Activated CD4-positive, alpha-beta T cell treated with anti-CD3 and anti-CD28 coated beads, Interleukin-2, Interleukin-4, amounts not matched to agents 100 ng/mL and 50 ng/mL, durations not matched to agents 16 hours and 8 hours (primary cell): ENCODE measurements at places on chromosomes 4 and X.

- DNase-seq: no peak
These were observed 92.1 kb downstream of the KDR start for GRCh38 chr4:55033296-55033695.

DNA sequence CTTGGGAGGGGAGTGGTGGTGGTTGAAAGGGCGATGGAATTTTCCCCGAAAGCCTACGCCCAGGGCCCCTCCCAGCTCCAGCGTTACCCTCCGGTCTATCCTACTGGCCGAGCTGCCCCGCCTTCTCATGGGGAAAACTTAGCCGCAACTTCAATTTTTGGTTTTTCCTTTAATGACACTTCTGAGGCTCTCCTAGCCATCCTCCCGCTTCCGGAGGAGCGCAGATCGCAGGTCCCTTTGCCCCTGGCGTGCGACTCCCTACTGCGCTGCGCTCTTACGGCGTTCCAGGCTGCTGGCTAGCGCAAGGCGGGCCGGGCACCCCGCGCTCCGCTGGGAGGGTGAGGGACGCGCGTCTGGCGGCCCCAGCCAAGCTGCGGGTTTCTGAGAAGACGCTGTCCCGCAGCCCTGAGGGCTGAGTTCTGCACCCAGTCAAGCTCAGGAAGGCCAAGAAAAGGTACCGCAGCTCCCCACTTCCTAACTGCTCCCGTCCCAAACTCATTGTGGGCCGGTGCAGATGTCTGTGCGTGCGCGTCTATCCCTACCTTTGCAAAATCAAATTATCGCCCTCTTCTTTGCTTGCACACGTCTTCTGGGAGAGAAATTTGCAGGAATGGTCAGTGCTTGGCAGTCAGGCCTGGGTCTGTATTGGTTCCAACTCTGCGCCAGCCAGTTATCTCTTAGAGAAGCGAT is 533 bp downstream of the IL15 start:
- peak; percentile 13 for DNase-seq

GRCh38 chr4:20422398-20422797 is 170.7 kb downstream of the SLIT2 start:
- peak; percentile 46 for DNase-seq

DNA sequence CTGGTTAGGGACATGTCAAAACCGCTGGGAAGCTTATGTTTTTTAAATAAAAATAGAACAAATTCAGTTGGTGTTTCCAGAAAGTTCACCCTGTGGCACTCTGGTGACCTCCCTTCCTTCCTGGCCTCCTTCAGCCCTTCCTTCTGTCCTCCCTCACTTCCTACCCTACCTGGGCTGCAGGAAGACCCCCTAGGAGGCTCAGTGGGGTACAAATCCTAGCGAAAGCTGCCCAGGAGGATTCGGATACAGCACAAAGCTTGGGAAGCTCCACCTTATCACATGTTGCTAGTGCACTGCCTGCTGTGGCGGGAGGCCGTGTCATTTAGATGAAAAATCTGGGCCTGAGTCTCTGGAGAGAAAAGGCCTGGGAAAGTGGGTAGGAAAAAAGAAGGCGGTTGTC is 60.5 kb downstream of the FHDC1 start:
- no peak for DNase-seq

DNA sequence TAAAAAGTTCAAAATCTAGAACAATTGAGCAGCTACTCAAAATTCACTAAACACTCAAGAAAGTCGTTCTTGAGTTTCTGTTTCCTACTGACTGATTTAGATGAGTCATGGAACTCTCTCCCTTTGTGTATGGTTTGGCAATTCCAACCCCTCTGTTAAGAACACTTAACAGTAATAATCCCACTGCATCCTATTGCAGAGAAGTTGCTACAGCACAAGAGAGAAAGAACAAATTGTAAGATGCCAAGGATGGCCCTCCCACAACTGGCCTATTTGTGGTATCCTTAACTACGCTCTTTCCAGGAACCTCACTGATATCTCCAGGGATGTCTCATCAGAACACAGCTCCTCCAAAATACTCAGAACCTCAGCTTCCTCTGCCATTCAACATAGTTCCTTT is 701.8 kb upstream of the TENM3 start:
- DNase-seq: no peak

- DNase-seq: no peak
These were observed 61.4 kb downstream of the SHISA3 start for GRCh38 chr4:42458657-42459056.

GRCh38 chrX:130916636-130917422 is 13.8 kb upstream of the ENOX2 start:
- DNase-seq: peak; percentile 44

DNA sequence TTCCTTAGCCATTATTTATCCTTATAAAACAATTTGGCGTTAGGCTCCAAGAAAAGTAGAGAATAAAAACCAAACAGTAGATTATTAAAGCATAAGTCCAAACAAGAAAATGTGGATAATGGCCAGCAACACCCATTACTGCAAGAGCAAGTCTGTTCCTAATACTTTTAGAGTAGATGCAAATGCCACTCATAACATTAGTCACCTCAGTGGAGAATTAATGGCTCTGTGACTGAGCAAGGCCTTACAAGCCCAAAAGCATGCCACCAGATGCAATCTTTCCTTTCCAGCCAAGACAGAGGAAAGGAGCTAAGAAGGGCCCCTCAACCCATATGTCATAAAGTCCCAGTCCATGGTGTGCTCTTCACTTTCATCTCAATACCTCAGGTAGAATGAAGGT is 373.8 kb downstream of the OPHN1 start:
- no peak for DNase-seq

DNA sequence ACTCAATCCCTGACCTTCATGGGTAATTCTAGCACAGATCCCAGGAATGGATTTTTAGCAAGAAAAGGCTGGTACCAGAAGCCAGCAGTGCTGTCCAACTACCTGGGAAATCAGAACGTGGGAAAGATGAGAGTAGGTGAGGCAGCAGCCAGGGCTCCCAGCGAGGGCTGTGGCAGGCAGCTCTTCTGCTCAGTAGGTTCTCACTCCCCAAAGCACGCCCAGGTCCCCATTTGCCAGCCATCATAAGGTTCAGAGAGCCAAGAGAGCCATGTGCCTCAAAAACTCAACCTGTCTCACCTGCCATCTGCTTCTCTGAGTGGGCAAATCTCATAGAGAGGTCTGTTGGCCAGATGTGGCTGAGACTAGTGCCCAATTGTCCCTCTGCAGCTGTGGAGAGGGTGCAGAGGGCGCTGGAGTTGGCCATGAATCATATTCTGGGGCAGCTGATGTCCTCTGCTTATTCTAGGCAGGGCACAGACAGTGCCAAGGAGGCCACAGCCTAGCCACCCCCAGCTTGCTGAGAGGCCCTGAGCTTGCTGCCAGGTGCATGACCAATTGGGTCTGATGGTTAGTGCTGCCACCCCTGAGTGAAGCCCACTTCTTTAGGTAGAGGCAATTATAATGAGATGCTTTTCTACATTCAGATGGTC is 81.7 kb upstream of the GATB start:
- no peak for DNase-seq

GRCh38 chr4:142354041-142354440 is 492.1 kb downstream of the INPP4B start:
- no peak for DNase-seq

DNA sequence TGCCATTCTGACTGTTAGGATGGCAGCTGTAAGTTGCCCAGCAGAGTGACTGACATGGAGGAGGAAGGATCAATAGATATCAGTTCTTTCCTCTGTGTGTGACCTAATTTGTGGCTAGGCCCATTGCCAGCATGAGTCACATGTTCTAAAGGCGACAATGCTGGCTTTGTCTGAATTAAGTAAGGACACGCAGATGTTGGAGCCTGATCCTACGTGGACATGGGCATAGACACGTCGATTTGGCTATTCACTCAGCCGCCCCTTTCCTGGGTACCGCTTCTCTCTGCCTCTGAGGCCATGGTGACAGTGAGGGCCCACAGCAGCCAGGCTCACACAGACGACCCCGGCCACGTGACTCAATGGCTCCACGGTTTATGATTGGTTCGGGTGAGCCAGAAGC is 16.3 kb downstream of the PROM1 start:
- DNase-seq: no peak

DNA sequence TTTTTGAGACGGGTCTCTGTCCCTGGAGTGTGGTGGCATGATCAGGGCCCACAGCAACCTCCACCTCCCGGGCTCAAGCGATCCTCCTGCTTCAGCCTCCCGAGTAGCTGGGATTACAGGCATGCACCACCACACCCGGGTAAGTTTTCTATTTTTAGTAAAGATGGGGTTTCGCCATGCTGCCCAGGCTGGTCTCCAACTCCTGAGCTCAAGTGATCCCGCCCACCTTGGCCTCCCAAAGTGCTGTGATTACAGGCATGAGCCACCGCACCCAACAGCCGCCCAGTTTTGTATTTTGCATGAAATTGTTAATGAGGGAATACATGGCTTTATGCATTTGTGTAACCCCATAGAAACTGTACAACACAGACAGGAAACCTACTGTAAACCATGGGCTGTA is 2.8 kb upstream of the ARHGAP4 start:
- DNase-seq: no peak

- DNase-seq: peak; percentile 19
These were observed 25.6 kb downstream of the NR0B1 start for GRCh38 chrX:30283456-30284200.

GRCh38 chr4:147984065-147984777 is 252.3 kb downstream of the ARHGAP10 start:
- DNase-seq: peak; percentile 47

DNA sequence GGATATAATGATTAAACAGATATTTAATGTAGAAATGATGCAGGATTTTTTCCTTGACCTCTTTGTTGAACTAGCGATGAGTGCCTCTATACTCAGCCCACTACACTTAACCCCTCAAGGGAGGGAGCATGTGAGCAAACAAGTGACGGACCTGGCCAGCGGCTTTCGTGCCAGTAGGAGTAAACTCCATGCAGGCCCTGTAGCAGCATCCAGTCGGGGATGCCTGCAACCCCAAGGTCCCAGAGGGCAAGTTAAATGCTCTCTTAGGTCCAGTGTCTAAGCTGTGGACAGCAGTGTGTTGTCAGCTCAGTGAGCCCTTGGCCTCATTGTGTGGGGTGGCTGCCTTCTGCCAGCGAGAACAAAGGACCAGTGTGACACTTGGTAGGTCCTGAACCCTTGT is 708.7 kb downstream of the TECRL start:
- DNase-seq: no peak

DNA sequence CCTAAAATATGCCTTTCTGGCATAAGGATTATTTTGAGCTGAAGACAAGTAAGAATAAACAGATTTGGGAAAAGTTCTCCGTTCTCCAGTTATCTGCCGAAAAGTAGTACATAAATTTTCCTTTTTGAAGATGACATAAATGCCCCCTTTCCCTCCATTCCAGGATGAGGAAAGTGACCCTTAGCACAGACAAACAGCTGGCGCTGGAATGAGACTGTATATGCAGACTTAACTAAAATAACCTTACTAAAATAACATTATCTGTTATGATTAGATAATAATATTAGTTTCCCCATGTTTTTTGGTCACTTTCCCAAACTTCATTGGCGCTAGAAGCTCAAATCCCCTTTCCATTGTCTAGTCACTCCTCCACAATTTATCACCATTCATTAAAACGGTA is 21.5 kb downstream of the PDGFC start:
- no peak for DNase-seq

DNA sequence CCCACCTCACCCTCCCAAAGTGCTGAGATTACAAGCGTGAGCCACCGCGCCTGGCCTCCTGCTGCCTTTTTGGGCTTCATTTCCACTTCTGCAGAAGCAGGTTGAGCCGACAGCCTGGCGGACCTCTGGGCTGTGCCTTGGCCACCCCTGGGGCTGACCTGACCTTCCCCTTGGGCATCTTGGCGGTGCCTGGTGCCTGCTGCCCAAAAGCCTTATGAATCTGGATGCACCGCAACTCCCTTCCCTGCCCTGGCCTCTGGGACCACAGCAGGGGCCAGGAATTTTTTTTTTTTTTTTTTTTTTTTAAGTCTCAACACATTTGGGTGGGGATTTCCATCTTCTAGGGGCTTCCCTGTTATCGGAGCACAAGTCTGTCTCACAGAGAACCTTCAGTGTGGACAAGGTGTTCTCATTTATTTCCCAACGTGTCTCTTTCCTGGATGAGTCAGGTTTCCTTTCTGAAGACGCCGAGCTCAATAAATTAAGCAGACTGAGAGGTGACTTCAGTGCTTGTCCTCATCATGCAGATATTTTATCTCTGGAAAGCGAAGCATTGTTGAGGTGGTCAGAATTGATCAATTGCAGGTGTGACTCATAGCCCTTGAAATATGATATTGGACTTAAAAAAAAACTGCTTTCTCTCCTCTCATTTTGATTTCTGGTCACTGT is 79.7 kb downstream of the SHROOM2 start:
- no peak for DNase-seq

GRCh38 chr4:108372681-108373080 is 203.9 kb upstream of the LEF1 start:
- DNase-seq: no peak

GRCh38 chrX:118519411-118520215 is 24.0 kb downstream of the DOCK11 start:
- no peak for DNase-seq

DNA sequence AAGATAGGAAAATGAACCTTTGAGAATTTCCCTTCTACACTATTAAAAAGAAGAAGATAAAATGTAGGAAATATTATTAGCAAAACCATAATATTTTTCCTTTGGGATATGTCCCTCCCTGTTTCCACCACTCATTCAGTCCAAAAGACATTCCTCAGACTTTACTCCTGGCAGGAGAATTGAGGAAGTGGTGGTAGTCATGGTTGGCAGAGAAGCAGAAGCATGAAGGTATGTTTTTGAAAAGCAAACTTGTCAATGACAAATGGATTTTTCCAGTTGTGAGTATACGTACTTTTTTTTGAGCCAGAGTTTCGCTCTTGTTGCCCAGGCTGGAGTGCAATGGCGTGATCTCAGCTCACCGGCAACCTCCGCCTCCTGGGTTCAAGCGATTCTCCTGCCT is 13.7 kb downstream of the STAG2 start:
- DNase-seq: no peak

DNA sequence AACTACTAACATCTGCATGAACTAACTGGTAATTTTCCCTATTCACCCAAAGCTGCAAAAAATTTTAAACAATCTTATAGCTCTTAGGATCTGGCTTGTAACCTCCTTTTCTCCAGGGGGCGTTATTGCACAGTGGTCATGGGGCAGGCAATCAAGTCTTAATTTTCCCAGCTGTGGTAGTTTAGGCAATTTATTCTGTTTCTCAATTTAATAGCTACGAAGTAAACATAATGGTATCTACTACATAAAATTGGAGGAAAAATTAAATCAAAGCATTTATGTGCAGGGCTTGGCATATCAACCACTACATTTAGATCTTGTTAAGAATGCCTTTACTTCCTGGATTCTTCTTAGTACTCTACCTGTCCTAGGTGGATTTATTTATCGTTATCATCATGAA is 137.4 kb upstream of the GUCY1A1 start:
- no peak for DNase-seq

DNA sequence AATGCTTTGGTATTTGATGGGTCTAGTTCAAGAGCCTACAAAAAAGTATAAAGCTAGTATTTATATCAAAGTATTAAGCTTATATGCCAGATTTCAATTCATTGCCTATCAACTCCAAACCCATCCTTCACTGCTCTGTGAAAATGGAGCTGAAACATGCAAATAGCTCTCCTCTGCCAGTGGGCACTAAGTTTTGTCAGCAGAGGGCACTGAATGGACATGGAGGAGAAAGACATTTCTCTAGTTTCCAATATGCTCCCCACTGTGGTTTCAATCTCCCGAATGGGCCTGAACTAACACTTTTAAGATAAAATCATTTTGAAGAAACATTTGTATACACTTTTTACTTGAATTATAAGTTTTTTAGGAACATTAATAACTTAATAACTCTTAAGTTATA is 12.4 kb downstream of the PPID start:
- no peak for DNase-seq

GRCh38 chr4:101599620-101600019 is 190.9 kb upstream of the BANK1 start:
- no peak for DNase-seq

GRCh38 chr4:151719956-151720334 is 40.9 kb downstream of the GATB start:
- no peak for DNase-seq
